ENCODE measurements at places on chromosomes 13 and 19.
A peak's percentile ranks its signal among the peaks of the same experiment; 100 is the strongest.

DNA sequence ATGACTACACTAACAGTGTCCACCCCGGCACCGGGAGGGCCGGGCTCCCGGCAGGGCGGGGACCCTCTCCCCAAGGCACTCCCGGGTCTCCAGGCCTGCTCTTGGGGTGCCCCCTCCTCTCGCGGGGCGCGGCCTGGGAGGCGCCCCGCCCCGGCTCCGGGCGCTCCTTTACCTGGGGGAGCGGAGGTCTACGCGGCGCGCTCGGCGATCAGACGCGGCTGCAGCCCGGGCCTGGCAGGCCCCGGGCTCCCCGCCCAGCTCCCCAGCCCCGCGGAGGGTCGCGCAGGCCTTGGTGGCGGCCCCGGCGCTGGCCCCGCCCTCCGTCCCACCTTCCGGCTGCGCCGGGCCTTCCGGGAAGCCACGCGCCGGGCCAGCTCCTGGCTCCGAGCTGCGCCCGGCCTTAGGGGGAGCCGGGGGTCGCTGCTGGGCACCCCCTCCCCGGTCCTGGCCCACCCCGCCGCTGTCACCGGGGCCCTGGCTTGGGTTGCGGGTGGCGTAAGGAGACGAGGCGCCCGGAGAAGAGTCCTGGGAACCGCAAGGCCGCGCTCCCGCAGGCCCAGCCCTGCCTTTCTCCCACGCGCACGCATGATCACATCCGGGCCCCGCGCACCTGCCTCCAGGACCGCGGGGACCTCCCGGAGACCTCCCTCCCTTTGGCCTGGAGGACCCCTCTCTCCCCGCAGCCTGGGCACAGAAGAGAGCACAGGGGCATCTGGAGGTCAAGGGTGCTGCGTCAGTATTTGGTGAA lies at the start of gene C19orf12:
Gene C19orf12, minus strand, starts transcription at position 309 of the 748 bp plus-strand sequence. CDS start 6,848 bp downstream, outside the sequence.
- DNase-seq = peak; percentile 66

GRCh38 chr13:36905944-36906343 lies 14.1 kb downstream of the SMAD9 start:
- DNase-seq = no peak

- no peak for DNase-seq
These were observed 32.0 kb downstream of the LTBP4 start for GRCh38 chr19:40633207-40633606.

DNA sequence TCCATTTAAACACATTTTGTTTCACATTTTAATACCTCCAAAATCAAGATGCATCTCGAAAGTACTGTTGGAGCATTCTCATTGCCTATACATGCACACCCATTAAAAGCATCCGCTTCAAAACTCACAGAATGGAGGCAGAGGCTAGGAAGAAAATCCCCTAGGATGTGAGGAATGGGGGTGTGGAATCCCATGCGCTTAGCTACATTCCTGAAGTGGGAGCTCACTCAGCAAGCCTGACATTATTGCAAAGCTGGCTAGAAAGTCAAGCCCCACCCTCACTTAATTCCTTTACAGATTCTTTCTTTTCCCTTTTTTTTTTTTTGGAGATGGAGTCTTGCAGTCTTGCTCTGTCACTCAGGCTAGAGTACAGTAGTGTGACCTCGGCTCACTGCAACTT lies 4.6 kb upstream of the FAM32A start:
- no peak for DNase-seq

GRCh38 chr13:95356916-95357315 lies 55.7 kb upstream of the ABCC4 start:
- no peak for DNase-seq

DNA sequence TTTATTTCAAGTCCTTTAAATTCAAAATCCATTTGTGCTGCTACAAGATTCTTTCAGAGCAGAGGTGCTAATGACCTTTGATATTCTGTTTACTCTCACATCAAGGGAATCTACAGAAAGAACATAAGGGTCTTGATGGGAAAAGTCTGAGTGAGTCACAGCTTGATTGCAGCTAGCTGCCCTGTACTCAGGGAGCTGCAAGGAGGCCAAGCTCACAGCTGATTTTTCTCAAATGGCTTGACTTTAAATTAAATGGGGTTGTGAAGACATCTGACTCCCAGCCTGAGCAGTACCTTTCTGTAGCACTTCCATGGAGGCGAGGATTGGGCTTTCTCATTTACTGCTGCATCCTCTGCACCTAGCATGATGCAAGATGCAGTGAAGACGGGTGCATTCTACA lies 62.5 kb downstream of the RAP2A start:
- DNase-seq = no peak

- no peak for DNase-seq
These were observed 577 bp upstream of the ACP7 start for GRCh38 chr19:39083599-39083982.

DNA sequence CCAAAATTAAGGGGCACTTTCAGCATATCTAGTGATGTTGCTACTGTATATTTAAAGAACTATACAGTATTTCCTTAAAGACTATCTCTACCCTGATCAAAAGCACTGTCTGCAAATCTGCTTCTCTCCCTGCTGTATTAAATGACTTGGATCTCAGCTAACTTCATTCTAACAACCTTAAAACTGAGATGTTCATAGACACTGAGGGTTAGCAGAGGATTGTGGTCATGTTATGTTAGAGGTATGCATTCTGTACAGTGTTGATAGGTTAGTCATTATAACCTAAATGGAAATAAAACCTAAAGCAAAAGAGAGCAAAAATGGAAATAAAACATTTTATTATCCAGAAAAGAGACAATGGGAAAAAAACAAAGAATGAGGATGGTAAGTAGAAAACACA lies 9.9 kb downstream of the GPR183 start:
- no peak for DNase-seq

GRCh38 chr13:46799139-46799538 lies 2.2 kb upstream of the ESD start:
- no peak for DNase-seq

DNA sequence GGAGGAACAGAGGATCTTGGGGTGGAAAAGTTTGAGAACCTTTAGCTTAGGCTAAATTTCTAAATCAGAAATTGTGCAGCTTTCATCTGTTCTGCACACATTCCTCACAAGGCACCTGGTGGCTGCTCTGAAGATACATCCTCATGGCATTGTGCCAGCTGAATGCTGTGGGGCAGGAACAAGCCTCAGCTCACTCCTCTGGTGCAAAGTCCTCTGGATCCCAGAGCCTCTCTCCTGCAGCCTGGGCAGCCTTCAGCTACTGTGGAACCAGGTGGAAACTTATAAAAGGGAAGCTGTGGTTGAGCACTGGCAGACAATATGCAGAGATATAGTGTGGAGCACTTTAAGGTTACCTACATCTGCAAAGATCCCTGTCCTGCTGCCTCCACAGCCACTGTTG lies 72.3 kb downstream of the KCTD12 start:
- DNase-seq = no peak

- no peak for DNase-seq
These were observed 139.0 kb downstream of the TM9SF2 start for GRCh38 chr13:99640260-99640659.
